Lower leg skin (tissue), 4 donors: ENCODE measurements at places on chromosomes 7 and 10.

DNA sequence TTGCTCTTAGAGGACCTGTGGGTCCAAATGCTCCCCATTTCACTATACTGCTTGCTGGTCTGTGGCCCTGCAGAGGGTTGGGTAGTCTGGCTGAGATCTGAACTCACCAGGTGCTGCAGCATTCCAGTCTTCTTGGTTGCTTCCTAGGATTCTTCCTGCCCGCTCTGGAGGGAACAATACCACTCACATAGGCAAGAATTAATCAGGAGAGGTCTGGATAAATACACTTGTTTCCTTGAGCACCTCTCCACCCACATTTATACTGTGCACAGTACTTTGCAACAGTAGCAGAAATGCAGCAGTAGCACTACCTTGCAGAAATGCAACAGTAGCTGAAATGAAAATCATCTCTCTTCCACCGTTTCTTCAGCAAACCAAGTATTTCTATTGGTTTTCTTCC lies 125.3 kb downstream of the INSYN2A start:
- no peak for DNase-seq

DNA sequence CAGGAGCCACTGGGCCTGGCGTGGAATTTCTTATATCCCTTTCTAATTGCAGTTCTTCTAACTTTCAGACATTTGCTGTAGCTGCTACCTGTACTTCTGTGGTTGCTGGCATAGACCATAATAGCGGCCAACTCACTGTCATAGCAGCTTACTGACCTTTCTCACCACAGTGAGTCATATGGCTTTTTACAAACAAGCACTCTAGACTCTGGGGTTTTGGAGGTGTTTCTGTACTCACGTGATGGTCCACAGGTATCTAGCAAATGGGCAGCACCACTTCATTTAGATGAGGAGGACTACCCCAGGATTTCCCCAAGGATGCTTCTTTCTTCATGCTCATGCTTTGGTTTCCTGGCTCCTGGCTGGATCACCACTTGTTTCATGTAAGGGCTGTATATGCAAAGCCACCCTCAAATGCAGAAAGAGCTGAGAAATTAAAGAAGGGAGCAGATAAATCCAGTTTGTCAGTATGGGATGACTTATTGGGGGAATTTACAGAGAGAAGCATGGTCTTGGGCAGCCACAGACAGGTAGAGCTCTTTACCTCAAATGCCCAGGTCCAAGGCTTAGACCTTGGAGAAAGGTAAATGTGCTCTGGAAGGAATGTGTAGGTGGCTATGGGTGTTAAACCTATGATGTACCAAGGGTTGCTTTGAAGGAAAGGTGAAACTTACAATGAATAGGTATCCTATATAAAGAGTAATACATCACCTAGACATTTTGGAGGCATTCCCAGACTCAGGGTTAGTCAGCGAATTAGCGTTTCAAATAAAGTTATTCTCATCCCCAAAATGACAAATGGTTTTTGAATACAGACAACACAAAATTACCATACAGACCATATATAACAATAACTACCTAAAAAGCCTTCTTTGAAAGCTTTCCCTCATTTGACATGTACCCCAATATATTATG lies 15.9 kb upstream of the SLC25A16 start:
- no peak for DNase-seq

- DNase-seq, result no peak
These were observed 569.1 kb upstream of the KCND2 start for GRCh38 chr7:119703895-119704294.

DNA sequence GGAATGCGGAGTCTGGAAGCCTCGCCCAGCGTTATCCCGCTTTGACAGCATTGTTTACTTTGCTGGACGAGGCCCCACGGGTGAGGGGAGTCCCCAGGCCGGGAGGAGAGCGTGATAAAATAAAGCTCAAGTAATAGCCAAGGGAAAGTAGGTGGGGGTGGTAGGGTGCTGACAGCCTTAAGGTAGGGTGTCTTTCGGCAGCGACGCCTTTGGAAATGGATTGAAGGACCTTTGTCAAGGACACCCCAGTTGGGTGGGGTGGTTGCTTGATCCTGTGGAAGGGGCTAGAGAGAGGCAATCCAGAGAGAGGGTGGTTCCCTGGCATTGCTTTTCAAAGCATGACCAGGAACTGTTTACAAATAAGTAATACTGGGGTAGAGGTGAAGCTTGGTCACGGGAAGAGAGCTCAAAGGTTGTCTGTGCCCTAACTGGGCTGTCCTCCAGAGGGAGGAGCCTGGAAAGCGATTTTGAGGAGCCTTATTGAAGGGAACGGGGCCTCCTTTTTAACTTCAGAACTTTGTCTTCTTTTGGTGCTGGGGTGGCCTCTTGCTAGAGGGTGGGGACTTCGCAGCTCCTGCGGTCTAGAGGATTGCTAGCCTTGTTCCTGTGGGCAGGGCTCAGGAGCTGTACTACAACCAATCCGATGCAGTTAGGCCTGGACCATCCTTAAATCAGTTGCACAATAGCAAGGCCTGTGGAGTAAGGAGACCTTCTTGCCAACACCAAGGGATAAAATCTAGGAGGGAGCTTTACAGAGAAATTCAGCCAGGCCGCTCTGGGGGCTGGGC lies 1.3 kb downstream of the EIF4EBP2 start:
- peak; percentile 93 for DNase-seq

DNA sequence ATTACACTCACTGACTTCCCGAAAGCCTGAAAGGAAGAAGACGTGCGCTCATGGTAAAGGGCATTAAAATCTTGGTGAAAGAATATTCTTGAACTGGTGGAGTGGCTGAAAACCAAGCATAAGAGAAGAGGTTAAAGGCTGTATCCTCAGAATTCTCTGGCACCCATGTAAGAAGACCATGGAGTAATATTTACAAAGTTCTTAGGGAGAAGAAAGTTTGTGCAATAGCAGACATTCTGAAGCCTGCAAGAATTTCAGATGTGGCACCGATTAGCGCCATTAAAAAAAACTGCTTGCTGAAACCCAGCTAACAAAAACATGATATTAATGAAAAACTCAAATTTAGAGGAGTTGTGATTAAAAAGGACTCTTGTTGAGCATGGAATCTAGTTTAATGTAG lies 44.1 kb downstream of the C1GALT1 start:
- DNase-seq, result no peak

GRCh38 chr10:96505150-96506136 lies 8.3 kb downstream of the TLL2 start:
- DNase-seq, result no peak

GRCh38 chr7:73520673-73521635 lies 1.1 kb downstream of the BAZ1B start:
- DNase-seq, result no peak

GRCh38 chr7:102050864-102051460 lies 233.5 kb downstream of the CUX1 start:
- no peak for DNase-seq

DNA sequence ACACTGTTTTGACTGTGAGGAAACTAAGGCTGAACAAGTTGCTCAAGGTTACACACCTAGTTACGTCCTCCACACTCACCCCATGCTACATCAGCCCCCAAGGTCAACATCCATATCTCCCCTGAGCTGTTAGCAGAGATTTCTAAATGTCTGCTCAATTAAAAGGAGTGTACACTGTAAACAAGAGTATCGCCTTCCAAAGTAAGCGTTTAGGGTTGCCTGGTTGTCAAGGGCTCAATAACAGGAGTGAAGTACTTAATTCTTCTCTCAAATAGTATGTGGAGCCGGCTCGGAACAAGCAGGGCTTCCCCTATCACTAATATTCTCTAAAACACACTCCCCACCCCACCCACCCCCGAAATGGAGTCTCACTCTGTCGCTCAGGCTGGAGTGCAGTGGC lies 412.8 kb upstream of the GALNT17 start:
- DNase-seq, result no peak

DNA sequence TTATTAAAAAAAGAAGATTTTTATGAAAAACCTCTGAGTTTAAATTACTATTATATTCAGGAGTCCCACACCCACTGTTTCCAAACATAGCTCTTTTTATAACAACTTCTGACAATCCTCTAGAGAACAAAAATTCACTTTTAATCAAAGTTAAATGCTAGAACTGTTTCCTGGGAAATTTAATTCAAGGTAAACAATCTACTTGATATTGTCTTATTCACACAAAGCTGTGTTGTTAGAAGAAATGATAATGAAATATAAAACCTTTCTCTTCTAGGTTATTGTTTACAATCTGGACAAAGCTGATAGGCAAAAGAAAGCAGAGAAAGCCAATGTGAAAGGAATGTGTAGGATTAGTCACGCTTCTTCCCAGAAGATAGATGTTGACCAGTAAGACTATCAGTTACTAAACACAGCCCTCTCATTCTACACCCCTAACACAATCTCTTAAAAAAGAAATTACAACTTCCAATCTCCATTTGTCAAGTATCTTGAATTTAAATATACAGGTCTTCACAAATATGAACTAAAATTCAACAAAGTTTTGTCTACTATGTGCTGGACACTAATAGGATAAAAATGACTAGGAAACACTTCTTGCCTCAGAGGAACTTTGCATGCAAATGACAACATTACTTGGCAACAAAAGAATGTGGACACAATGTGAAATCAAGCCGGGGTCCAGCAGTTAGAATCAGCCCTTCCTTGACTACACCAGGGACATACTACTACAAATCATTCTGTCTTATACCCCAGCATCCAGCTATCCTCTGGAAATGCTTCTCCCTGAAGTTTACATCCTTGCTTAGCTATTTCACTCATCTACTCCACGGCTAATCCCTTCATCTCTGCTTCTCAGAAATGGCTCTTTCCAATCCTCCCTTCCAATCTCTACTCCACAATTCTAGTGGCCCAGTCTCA lies 123.7 kb downstream of the IMMP2L start:
- no peak for DNase-seq

DNA sequence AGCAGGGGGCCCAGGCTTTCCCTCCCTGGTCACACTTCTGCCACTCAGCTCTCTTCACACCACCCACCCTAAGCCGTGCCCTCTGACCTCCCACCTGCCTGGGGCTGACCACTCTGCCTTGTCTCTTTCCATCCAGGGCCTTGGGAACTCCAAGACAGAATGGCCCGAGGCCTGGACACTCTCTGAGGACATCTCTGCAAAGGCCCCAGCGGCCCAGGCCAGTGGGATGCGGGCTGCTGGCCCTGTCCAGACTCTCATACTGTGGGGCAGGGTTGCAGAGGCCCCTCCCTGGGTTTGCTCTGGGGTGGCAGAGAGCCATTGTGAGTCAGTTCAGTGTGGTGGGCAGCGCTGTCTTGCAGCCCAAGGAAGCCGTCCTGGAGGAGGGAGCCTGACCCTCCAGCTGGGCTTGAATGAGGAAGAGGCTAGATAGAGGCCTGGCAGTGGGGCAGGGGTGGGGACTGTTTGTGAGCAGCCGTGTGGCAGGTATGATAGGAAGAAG lies 39.9 kb upstream of the RABGEF1 start:
- no peak for DNase-seq

GRCh38 chr7:18352339-18353255 lies 143.0 kb upstream of the HDAC9 start:
- peak; percentile 19 for DNase-seq

DNA sequence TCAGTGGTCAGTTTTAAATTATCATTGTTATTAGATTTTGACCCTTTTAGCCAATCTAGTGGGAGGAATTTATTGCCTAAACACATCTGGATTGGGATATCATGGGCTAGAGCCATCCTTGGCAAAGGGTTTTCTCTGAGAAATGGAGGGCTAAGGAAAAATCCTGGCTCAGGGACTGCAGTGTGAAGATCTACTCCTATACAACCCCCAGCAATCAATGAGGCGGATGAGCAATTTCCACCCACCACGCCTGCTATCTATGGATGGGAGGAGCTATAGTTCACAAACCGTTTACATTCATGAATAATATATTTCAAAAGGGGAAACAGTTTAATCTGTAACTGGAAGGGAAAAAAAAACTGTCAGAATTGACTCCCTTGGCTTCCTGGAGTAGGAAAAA lies 2.7 kb downstream of the CAV1 start:
- no peak for DNase-seq

DNA sequence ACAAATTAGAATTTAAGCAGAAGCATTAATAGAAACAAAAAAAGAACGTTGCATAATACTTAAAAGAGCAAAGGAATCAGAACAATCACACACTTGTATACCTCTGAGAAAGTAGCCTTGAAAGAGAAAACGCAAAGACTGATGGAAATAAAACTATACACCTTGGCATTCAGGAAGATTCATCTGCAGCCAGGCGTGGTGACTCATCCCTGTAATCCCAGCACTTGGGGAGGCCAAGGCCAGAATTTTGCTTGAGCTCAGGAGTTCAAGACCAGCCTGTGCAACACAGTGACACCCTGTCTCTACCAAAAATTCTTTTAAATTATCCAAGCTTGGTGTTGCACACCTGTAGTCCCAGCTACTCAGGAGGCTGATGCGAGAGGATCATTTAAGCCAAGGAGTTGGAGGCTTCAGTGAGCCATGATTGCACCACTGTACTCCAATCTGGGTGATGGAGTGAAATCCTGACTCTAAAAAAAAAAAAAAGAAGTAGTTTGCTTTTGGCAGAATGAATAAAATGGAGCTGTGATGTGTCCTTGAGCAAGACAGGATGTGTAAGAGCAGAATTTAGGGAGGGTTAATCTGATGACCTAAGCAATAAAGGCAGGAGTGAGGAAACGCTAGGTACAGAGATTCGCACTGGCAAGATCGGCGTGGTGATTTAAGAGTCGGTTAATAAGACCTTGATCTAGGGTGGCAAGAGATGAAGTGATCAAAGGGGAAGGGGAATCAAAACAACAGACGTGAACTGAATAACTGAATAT lies 75.8 kb upstream of the NRP1 start:
- no peak for DNase-seq

GRCh38 chr7:130144312-130145171 lies 60.7 kb downstream of the TMEM209 start:
- peak; percentile 36 for DNase-seq

- no peak for DNase-seq
These were observed 50.3 kb upstream of the RSU1 start for GRCh38 chr10:16867556-16867955.

DNA sequence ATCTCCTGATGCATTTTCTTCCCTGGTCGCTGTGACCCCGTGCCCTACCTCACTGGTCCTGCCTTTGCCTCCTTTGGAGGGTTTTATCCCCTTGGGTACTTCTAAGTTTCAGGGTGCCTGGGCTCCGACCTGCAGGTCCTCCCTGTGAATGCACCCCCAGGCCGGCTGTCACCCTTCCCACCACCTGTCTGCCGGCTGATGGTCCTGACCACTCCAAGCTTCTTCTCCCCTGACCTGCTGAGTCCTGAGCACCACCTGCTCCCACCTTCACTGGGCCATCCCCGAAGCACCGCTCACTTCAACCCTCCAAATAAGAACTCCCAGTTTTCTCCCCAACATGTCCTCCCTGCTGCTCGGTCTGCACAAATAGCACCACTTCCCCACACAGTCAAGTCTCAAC lies 33.4 kb downstream of the TNS3 start:
- no peak for DNase-seq
